ENCODE measurements at places on chromosomes 4 and X. TPM values are rescaled to one million over a fixed set of nuclear protein-coding genes. Genes with fewer than 3 reads are reported as not detected.

Gene BEX4
- 85.0 TPM for total RNA-seq

Gene SCOC
- total RNA-seq = 33.9 TPM

Gene NUP62CL
- 9.3 TPM for total RNA-seq

Gene CXXC4
- total RNA-seq = 1.6 TPM

Gene UGT8
- 4.1 TPM for total RNA-seq

Gene SRPX
- 23.8 TPM for total RNA-seq

Gene CTSO
- total RNA-seq = 3.5 TPM

Gene NDP
- total RNA-seq = not detected

Gene SPANXB1
- not detected for total RNA-seq

Gene CT45A2
- not detected for total RNA-seq

Gene PRR32
- total RNA-seq = not detected

Gene USP17L20
- not detected for total RNA-seq

Gene CCDC160
- total RNA-seq = 2.2 TPM

Gene FAM9B
- total RNA-seq = not detected

Gene AMOT
- total RNA-seq = 31.2 TPM

Gene PAGE5
- total RNA-seq = not detected

Gene INTU
- 6.4 TPM for total RNA-seq

Gene SLC34A2
- 0.41 TPM for total RNA-seq

Gene ZBED1
- 40.2 TPM for total RNA-seq

Gene ZNF711
- 21.2 TPM for total RNA-seq

Gene RS1
- not detected for total RNA-seq

Gene P2RY4
- 0.38 TPM for total RNA-seq

Gene TRPC3
- 3.0 TPM for total RNA-seq

Gene SHROOM3
- total RNA-seq = 7.9 TPM

Gene KANTR
- 10.5 TPM for total RNA-seq

Gene TMPRSS11F
- not detected for total RNA-seq

Gene PABPC1L2A
- total RNA-seq = 3.8 TPM

Gene ATOH1
- total RNA-seq = not detected

Gene MAGEE2
- total RNA-seq = not detected

Gene GLRA2
- not detected for total RNA-seq

Gene PNMA5
- not detected for total RNA-seq

Gene NPNT
- total RNA-seq = not detected

Gene SORCS2
- total RNA-seq = 1.3 TPM

Gene SRPK3
- total RNA-seq = 0.18 TPM

Gene SCFD2
- total RNA-seq = 13.6 TPM

Gene XAGE2
- total RNA-seq = not detected

Gene PAK3
- total RNA-seq = 4.0 TPM

Gene PPP1R2C
- total RNA-seq = not detected

Gene ZNF630
- 1.7 TPM for total RNA-seq

Gene FAM241A
- 15.6 TPM for total RNA-seq

Gene STATH
- total RNA-seq = not detected

Gene STPG2
- 2.5 TPM for total RNA-seq

Gene RPS3A
- total RNA-seq = 2,209 TPM

Gene MSANTD1
- total RNA-seq = 0.97 TPM

Gene S100P
- not detected for total RNA-seq

Gene ACE2
- not detected for total RNA-seq

Gene IL15
- 8.8 TPM for total RNA-seq

Gene APLN
- 3.5 TPM for total RNA-seq

Gene TMPRSS11B
- total RNA-seq = 0.56 TPM

Gene PNMA6F
- not detected for total RNA-seq

Gene MAGEA11
- not detected for total RNA-seq

Gene CXorf51A
- not detected for total RNA-seq

Gene PDZD11
- 54.3 TPM for total RNA-seq

Gene CTPS2
- 29.5 TPM for total RNA-seq

Gene LUZP4
- not detected for total RNA-seq

Gene MID1IP1
- 25.3 TPM for total RNA-seq
